T-cell (primary cell): ENCODE measurements at places on chromosomes 16 and 17.

GRCh38 chr17:49994085-49995054, 654 bp downstream of the DLX3 start:
- no peak for DNase-seq

DNA sequence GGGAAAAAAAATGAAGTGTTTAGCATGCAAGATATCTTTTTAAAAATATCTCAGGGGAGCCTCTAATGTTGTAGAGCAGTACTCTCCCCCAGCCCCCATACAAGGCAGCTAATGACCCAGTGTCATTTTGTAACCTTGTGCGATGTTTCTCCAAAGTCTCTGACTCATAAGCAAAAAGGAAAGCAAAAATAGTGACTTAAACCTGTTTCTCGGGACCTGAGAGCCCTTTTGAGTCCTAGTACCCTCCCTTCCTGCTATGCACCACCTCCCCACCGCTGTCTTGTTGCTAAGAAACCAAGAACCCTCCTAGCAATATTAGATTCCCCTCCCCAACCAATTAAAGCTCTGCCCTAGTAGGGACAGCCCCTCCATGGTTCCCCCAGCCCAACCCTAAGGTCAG, 2.8 kb downstream of the MYCBPAP start:
- peak; percentile 25 for DNase-seq

GRCh38 chr16:68364561-68364998, 53.8 kb downstream of the PRMT7 start:
- DNase-seq: no peak

- DNase-seq: no peak
Observed at GRCh38 chr17:8287651-8288335, 677 bp upstream of the RANGRF start.

- DNase-seq: no peak
Observed at GRCh38 chr16:1900452-1900774, 17.8 kb downstream of the HS3ST6 start.

- DNase-seq: no peak
Observed at GRCh38 chr17:63435681-63436522, 10.2 kb downstream of the CYB561 start.

GRCh38 chr16:50946098-50946497, 204.2 kb downstream of the CYLD start:
- DNase-seq: no peak

DNA sequence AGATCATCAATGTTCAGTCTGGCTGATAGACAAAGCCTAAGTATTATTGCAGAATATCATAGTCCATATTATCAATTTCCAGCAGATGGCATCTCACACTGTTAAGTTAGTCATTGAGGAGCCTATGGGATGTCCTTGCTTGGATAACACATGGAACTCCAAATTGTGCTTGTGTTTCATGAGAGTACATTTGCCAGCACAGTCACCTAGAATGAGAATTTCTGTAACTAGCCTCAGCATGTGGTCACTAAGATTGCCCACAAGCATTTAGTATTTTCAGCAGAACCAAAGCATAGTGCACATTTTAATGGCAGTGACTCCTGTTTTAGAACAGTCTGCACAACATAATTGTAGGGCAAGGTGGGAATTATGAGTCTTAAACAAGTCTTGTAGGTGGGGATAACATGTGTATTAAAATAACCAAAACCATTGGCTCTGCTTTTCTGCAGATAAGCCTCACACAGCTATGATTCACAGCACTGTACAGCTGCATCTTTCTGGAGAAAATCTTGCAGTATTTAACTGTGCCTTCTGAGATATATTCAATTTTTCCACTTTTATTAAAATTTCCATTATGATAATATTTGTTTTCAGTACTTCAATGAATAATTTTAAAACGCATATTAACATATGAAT, 882.8 kb upstream of the SOX9 start:
- no peak for DNase-seq

DNA sequence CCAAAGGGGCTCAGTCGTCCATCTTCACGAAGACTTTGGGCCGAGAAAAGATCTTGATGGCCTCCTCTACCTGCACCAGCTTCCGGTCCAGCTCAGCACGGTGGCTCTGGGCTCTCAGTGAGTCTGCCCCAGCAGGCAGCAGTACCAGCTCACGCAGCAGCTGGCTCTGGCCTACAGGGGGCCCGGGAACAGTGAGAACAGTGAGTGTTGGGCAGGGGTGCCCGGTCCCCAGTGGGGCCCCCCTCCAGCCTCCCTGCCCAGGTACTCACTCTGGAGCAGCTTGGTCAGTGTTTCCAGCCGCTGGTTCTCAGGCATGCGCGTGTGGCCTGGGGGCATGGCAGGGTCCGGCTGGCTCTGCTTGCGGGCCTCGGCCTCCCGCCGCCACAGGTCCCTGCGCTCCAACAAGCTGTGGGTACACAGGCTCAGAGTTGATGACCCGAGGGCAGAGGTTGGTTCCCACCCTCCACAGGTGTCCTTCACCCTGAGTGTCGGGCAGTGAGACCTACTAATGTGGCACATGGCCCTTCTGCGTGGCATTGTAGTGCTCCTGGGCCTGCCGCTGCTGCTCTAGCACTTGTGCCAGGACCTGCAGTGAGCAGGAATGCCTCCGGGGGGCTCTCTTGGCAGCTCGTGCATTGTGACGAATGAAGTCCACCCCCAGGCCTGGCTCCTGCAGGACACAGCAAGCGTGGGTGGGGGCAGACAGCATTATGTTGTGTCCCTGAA, 2.6 kb downstream of the PARD6A start:
- no peak for DNase-seq

DNA sequence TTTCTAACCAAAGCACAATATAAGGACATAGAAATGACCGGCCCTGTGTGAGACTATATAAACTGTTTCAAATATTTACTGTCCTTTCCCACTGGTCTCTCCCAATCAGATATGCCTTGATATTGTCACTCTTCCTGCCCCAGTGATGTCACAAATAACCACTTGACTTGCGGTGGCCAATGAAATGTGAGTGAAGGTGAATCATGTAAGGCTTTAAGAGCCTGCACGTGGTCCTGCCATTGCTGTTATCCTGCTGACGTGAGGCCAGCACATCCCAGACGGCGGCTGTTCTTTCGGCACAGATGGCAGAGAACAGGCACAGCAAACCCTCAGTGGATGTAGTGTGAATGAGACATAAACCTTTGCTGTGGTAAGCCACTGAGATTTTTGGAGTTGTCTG, 5.4 kb upstream of the KLHL11 start:
- no peak for DNase-seq

DNA sequence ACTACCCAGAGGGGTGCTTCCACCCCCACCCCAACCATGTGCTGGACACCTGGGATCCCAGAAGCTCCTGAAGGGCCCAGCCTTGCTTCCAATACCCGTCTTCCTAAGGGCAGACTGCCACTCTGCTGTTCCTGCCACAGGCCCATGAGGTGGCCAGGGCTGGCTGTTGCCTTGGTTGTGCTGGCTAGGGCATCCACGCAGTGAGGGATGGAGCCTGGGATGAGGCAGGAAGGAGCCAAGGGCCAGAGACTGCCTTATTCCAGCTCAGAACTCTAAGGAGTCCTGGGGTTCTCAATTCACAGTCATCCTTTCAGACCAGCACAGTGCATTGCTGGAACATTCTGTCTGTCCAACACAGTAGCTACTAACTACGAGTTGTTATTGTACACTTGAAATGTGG, 37.8 kb downstream of the BCO1 start:
- no peak for DNase-seq

- DNase-seq: no peak
Observed at GRCh38 chr16:30677931-30678585, 19.8 kb downstream of the FBRS start.

- peak; percentile 71 for DNase-seq
Observed at GRCh38 chr17:16353317-16354174, at the start of gene CENPV. TSS of gene CENPV (minus strand) at chr17:16353469. CDS start at chr17:16353436, 33 bp downstream.

DNA sequence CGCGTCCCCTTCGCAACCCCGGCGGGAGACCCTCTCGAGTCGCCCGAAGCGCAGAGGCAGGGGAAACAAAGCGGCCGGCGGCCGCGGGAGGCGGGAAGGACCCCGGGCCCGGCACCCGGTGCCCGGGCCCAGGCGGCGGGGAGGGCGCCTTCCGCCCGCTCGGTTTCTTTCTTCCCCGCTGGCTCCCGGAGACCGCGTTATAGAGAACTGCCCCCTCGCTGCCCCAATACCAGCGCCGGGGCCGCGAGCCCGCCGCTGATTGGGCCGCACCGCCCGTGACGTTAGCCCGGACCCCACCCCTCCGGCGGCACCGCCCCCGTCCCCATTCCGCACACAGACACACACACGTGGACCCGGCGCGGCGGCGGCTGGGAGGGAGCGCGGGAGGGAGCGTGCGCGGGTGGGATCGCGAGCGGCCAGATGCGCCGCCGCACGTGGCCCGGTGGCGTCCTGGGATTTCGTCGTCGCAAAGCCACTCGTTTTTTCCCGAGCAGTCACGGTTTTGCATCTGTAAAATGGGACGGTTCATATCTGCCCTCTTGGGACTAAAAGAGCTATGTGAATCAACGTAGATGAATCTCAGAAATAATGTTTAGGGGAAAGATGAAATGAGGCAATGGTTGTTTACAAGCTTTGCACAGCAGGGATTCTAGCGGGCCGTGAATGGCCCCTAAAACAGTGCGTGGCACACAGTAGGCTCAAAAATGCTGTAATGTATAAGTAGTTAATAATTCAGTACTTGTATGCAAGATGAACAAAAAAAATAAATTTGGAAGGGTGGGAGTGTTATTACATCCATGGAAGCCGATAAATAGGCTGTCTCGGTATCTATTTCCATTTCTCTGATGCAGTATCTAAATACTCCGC, at the start of gene EPOP:
Gene EPOP (minus strand): TSS at position 209 of the 867 bp plus-strand sequence. CDS start 462 bp downstream, outside the sequence.
- DNase-seq: peak; percentile 79

GRCh38 chr16:85459529-85460251, 153.4 kb upstream of the GSE1 start:
- DNase-seq: no peak

- no peak for DNase-seq
Observed at GRCh38 chr17:68384471-68384870, 72.8 kb downstream of the WIPI1 start.

GRCh38 chr16:22843856-22844255, 29.9 kb downstream of the HS3ST2 start:
- no peak for DNase-seq

DNA sequence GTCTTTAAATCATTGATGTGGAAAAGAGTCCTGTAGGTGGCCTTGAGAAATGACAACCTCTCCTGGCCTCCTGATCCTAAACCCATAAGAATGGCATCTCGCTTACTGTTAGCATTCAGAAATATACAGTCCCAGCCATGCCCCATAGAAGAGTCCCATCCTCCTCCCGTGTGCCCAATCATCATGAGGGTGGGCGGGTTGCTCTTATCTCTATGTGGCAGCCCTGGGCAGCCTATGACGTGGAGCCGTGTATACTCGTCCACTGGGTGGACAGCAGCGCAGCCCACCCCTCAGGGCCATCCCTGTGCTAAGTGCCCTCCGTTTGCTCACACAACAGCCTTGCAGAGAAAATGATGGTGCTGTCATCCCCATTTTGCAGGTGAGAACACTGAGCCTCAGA, 105.3 kb downstream of the AMFR start:
- DNase-seq: no peak

DNA sequence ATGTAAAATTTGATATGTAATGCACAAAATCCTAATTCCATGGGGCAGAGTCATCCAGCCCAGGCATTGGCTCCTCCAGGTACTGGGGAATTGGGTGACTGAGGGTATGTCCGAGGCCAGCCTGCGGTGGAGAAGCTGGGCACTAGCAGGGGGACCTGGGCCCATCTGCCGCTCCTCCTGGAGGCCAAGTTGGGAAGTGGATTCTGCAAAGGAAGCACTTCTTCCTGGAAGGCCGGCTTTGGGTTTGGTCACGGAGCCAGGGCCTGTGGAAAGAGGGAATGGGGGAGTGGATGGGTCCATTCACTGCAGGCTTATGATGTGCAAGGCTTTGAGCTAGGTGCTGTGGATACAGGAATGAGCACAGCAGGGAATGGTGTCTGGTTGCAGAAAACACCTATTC, 85.8 kb downstream of the GNAO1 start:
- no peak for DNase-seq

- DNase-seq: no peak
Observed at GRCh38 chr17:76376318-76377133, 7.9 kb upstream of the SPHK1 start.

DNA sequence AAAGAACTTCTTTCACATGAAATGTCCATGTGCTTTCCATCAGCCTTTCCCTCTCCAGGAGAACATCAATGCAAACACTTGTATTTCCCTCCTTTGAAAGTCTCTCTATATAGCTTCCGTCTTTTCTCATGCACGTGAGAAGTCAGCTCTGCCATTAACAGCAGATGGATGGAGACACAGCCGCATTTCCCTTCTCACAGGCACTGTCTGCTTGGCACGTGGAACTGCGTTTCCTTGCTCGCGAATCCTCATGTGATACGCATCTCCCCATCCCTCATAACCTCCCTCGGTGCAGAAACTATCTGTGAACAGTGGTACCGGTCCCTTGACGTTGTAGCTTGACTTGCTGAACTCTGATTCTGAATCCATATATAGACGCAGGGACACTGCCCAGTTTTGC, 717.0 kb upstream of the RBFOX1 start:
- DNase-seq: no peak

DNA sequence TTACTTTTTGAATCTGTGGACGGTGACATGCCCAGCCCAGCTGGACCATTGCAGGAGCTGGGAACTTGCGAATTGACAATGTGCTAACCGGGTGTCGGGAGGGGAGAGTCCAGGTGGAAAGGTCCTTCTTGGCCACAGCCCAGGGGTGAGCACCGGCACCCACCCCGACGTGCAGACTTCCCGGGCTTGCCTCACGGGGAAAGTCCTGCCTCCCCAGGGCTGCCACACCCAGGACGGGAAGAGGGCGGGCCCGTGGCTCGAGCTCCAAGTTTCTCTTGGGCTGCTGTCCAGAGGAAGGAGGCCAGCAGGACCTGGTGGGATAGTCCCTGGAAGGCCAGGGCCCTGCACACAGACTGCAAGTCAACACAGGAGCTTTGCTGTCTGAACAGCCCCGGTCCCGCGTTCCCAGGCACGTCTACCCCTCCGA, 17.7 kb downstream of the CARD14 start:
- no peak for DNase-seq

GRCh38 chr16:68328151-68328859, 17.5 kb downstream of the PRMT7 start:
- peak; percentile 67 for DNase-seq

DNA sequence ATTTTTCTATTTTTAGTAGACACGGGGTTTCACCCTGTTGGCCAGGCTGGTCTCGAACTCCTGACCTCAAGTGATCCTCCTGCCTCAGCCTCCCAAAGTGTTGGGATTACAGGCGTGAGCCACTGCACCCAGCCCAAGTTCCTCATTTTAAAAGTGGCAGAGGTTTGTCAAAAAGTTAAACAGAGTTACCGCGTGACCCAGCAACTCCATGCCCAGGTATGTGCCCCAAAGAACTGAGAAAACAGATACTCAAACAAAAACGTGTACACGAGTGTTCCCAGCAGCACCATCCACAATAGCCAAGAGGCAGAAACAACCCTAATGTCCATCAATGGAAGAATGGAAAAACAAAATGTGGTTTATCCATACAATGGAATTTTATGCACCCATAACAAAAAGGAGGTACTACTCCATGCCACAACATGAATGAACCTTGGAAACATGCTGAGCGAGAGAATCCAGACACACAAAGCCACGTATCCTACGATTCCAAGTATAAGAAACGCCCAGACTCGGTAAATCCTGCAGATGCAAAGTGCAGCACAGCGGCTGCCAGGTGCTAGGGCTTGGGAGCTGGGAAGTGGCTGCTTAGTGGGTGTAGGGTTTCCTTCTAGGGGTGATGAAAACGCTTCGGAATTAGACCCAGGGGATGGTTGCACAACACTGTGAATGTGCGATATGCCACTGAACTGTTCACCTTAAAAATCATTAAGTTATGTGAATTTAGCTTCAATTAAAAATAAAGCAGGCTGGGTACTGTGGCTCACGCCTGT, 24.8 kb downstream of the ADCY9 start:
- no peak for DNase-seq

GRCh38 chr16:17343728-17344127, 127.0 kb downstream of the XYLT1 start:
- DNase-seq: peak; percentile 27

- DNase-seq: peak; percentile 76
Observed at GRCh38 chr17:76681222-76682137, 29.3 kb downstream of the MXRA7 start.
